ENCODE measurements at places on chromosomes 1 and 21. TPM values are rescaled to one million over a fixed set of nuclear protein-coding genes. Genes with fewer than 3 reads are reported as not detected.

The BRINP3 gene
- 9.2 TPM for polyA plus RNA-seq

The HNRNPR gene
- 225 TPM for polyA plus RNA-seq

The GDAP2 gene
- 13.4 TPM for polyA plus RNA-seq

The KRTAP20-4 gene
- polyA plus RNA-seq, result not detected

The PANK4 gene
- 30.9 TPM for polyA plus RNA-seq

- DNase-seq, result peak; percentile 42
Measured at GRCh38 chr1:72623299-72623708, 341.0 kb upstream of the NEGR1 start.

DNA sequence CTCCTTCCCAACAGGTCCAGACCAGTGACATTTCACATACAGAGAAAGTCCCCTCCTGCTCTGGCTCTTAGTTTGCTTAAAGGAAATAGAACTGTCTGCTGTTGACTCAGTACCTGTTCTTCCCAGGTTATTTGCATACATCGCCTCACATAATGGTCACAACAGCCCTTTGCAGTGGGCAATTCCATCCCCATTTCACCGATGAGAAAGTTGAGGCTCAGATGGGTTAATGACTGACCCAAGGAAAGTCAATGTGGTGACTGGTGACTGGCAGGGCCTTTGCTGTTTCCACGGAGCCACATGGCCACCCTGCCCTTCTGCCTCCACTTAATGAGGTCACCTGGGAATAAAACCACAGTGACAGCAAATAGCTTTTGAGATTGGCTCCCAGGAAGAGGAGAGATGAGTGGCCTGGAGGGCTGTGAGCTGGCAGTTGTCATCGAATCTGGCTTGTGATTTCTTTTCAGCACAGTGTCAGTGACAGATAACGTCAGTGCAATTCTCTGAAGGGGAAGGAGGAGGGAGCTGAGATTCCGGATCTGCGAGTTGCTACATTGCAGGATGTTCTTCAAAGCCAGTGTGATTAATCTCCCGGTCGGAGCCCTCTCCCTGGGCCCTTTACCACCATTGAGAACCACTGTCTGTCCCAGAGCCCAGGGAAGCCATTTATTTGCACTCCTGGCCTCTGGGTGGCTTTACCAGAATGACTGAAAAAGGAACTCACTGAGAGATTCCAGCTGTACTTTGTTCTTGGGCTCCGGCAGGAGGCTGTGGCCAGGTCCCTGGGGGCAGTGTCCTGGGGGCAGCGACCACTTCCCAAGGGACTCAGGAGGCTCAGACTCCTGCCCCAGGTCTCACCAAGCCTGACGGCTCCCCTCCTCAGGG lies 117.2 kb downstream of the CNIH3 start:
- DNase-seq, result no peak

GRCh38 chr1:27572679-27573426 lies 31.1 kb downstream of the AHDC1 start:
- no peak for DNase-seq

DNA sequence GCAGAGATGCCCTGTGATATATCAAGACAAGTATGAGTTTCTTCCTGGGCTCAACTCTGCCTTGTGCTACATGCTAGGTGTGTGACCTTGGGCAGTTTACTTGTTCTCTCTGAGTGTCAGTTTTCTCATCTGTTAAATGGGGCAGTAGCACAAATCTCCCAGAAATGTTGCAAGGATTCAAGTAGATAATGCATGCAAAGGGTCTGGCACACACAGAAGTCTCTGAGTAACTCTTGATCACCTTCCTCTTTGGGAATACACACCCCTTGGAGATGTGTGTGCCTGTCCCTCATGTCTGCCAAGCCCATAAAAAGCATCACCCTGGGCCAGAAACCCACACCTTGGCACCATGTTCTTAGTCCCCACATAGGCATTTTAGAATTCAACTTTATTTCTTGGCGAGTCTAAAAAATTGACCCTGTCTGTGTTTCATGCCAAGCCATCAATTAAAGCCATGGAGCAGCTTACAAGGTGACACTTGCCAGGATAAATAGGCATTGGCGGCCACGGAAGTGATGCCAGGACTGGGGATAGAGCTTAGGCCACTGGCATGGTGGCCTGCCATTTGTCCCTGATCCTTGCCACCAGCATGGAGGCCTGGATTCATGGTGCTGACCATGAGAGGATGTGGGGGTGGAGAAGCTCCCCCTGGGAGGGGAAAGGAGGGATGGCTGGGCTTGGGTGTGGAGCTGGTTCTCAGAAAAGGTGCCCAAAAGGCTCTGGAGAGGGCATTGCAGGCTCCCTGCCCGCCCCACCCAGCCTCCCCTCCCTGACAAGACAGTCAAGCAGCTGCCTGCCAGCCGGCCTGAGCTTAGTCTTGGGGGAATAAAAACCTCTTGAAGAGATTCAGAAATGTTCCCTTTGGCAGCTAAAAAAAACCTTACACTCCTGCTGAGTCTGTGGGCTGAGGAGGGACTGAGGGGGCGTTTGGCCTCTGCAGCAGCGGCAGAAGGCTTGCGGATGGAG lies 118.0 kb upstream of the IPO9 start:
- no peak for DNase-seq

GRCh38 chr1:203128431-203128715 lies 847 bp downstream of the ADORA1 start:
- DNase-seq, result no peak

GRCh38 chr1:214022810-214023425 lies 35.1 kb downstream of the PROX1 start:
- DNase-seq, result no peak

DNA sequence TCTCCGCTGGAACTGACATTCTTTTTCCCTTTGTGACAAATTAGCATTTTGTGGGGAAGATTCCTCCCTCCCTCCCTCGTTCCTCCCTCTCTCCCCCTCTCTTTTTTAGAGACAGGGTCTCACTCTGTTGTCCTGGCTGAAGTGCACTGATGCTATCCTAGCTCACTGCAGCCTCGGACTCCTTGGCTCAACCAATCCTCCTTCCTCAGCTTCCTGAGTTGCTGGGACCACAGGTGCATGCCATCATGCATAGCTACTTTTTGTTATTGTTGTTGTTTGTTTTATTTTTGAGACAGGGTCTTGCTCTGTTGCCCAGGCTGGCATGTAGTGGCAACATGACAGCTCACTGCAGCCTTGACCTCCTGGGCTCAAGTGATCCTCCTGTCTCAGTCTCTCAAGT lies 6.8 kb upstream of the SKI start:
- DNase-seq, result no peak
